Transverse colon (tissue), 4 donors: ENCODE measurements at places on chromosomes 5 and 9. TPM values are rescaled to one million over a fixed set of nuclear protein-coding genes. Genes with fewer than 3 reads are reported as not detected.

ZBTB43 gene
- total RNA-seq, result 16.2 TPM

FUBP3 gene
- total RNA-seq, result 38.5 TPM

DNA sequence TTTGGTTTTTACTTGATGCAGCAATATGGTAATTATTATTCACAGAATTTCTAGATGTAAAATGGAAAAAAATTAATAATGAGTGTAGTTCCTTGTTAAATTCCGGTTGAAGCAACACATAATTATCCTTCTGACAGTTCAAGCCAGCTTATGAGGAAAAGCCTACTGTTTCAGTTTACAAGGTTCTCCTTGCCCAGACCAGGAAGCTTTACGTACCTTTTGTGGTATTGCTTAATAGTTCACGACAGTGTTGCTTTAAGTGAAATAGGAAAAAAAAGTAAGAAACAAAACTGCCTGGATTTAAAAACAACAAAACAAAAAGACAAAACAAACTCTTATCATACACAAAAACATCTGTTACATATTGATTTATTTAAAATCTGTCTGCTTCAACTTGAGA, 547.3 kb upstream of the C9orf72 start:
- no peak for DNase-seq

GRCh38 chr9:133408042-133408441, 9.8 kb downstream of the REXO4 start:
- no peak for DNase-seq

DNA sequence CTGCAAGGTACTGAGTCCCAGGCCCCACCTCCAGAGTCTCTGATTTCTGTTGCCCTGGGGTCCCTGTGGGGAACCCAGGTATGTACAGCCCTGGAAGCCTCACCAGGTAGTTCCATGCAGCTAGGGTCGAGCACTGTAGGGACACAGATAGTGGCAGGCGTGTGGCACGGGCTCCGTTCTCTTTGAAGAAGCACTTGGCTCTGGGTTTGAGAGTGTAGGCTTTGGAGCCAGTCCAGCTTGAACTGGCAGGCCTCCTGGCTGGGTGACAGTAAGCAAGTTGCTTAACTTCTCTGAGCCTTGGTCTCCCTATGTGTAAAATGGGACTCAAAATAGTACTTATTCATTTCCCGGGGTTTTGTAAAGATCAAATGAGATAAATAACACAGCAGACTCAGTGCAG, 5.6 kb downstream of the OLFM1 start:
- no peak for DNase-seq

- DNase-seq, result no peak
Measured at GRCh38 chr5:72849546-72849945, 33.1 kb downstream of the TNPO1 start.

INSL4 gene
- total RNA-seq, result not detected

ENTPD2 gene
- 17.1 TPM for total RNA-seq

DNA sequence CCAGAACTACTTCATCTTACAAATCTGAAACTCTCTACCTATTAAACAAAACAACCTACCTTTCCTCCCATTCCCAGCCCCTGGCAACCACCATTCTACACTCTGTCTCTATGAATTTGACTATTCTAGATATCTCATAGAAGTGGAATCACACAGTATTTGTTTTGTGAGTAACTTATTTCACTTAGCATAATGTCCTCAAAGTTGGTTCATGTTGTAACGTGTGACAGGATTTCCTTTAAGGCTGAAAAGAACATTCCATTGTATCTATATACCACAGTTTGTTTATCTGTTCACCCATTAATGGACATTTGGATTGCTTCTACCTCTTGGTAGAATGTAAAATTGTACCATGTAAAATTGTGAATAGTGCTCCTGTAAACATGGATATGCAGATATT, 70.1 kb upstream of the NXNL2 start:
- DNase-seq, result no peak

- DNase-seq, result no peak
Measured at GRCh38 chr9:78609450-78609849, 312.5 kb downstream of the PSAT1 start.

- no peak for DNase-seq
Measured at GRCh38 chr9:117076571-117077290, 338.1 kb downstream of the ASTN2 start.

GRCh38 chr5:178530526-178530925, 59.7 kb downstream of the COL23A1 start:
- no peak for DNase-seq

DNA sequence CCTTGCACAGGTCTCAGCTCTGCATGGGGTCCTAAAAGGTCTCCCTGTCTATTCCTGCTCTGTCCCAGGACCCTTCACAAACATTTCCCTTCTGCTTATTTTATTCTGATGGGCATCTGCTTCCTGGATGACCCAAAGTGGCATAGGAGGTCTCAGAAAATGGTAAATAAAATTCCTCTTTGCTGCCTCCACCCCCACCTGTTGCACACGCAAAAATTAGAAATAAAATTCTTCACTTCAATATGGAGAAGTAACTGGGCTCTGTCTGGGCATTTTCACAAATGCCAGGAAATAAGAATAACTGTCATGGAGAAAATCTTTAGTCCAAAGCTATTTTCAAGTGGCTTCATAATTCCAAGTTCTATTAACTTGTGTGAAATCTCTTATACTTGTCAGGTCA, 106.6 kb upstream of the MAP1B start:
- no peak for DNase-seq

F2RL2 gene
- 0.32 TPM for total RNA-seq

DNA sequence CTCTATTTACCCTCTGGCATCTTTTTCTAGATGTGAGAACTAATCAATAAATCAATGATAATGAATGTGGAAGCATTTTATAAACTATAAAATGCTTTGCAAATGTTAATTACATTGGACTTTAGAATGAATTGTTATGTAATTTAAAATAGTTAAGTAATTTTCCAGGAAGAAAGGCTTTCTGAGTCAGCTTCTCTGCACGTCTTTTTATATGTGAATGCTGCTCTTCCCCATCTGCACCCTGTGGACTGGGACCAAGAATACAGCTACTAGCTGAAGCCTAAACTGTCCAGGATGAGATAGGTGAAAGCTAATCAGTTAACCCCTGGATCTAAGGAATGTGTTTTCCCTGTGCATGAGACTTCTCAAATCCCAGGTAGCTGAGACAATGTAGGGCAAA, 292.9 kb downstream of the NR3C1 start:
- DNase-seq, result no peak

PCDHA1 gene
- not detected for total RNA-seq

SPINK4 gene
- 6.6 TPM for total RNA-seq

PCDHGA10 gene
- total RNA-seq, result 6.5 TPM

GRCh38 chr5:160491438-160491837, 69.8 kb downstream of the PTTG1 start:
- DNase-seq, result no peak

DNA sequence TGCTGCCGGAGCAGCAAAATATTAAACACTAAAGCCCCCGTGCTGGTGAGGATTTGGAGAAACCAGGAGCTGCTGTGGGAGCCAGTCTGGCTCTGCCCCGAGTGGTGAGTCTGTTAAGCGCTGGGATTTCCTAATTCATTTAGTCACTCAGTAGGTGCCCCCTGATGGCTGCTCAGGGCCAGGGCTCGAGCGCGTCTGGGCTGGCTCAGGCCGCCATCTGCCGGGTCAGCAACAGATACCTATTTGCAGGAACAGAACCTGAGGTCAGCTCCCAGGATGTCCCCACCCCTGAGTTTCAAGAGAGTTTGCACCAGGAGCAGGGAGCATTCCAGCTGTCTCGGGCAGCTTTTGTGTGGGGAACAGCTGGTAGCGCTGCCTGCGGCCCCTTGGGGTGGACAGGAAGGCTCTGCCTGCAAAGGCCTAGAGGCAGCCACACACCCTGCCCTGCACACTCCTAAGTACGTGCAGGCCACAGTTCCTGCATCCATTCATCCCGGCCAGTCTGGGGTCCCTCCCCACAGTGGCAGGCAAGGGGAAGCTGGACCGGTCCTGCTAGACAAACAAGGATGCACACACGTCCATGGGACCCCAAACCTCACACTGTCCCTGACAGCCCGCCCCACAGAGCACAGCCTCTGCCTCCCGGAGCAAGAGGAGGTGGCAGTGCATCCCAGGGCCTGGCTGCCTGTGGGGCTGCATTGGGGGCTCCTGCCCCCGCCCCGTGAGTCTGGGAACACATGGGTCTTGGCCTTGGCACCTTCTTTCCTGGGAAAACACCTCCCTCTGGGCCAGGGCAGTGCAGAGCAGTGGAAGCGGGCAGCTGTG, 83.7 kb downstream of the ADAMTS2 start:
- no peak for DNase-seq
